ENCODE measurements at places on chromosomes 5 and 9.

- H3K4me3 ChIP-seq = no peak overlapping the region
- H3K36me3 ChIP-seq = no peaks in the 10 kb centered on the region
- no peaks in the 10 kb centered on the region for H3K4me1 ChIP-seq
- H3K27me3 ChIP-seq = no peaks in the 10 kb centered on the region
These were observed 31.0 kb upstream of the TGFBI start for GRCh38 chr5:135997673-135998335.

DNA sequence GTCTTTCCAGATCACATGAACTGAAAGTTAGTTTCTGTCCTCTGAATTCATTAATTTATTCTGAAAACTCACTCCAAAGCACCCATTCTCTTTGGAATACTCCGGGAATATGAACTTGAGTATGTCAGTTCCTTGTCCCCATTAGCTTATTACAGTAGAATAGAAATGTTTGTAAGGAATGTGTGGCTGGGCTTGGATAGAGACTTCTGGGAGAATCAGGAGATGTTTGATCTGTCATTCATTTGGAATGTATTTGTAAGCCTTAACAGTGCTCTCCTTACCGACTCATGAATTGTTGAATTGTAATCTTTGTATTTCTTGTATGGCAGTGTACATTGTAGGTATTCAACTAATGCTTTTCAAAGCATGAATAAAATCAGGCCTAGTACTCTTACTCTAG is 548.4 kb downstream of the LRRC70 start:
- H3K4me1 ChIP-seq = no peaks in the 10 kb centered on the region
- no peaks in the 10 kb centered on the region for H3K36me3 ChIP-seq
- H3K4me3 ChIP-seq = no peak overlapping the region
- H3K27me3 ChIP-seq = no peaks in the 10 kb centered on the region
- no peak overlapping the region for H3K27ac ChIP-seq
- DNase-seq = no peak

- H3K27ac ChIP-seq = no peak overlapping the region
- no peak for DNase-seq
- no peak overlapping the region for H3K4me3 ChIP-seq
- H3K36me3 ChIP-seq = no peaks in the 10 kb centered on the region
- no peaks in the 10 kb centered on the region for H3K4me1 ChIP-seq
- peaks cover 8% of the 10 kb centered on the region for H3K27me3 ChIP-seq
These were observed 268.0 kb upstream of the MVB12B start for GRCh38 chr9:126058591-126058990.

GRCh38 chr5:108729242-108729615 is 18.5 kb upstream of the FER start:
- H3K27ac ChIP-seq = no peak overlapping the region
- no peak overlapping the region for H3K4me3 ChIP-seq
- H3K36me3 ChIP-seq = no peaks in the 10 kb centered on the region
- no peak for DNase-seq
- no peaks in the 10 kb centered on the region for H3K27me3 ChIP-seq

DNA sequence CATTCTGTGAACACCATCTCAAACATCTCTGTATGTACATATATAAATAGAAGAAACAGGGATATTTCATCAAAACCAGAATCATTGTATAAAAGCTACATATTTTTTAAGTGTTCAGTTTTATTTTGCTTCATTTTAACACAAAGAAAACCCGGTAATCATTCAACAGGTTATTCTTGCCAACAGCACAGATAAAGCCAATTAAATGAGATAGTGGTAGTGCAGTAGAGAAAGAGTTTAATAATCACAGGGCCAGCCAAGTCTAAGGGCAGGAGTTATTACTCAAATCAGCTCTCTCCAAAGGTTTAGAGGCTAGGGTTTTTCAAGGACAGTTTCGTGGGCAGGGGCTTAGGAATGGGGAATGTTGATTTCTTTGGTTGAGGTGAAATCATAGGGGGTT is 261.0 kb upstream of the KIF2A start:
- no peak overlapping the region for H3K4me3 ChIP-seq
- no peaks in the 10 kb centered on the region for H3K27me3 ChIP-seq
- H3K27ac ChIP-seq = no peak overlapping the region
- H3K4me1 ChIP-seq = no peaks in the 10 kb centered on the region
- no peak for DNase-seq

Data from DND-41 (cell line).